ENCODE measurements at places on chromosomes 13 and 19.
A peak's percentile ranks its signal among the peaks of the same experiment; 100 is the strongest.

DNA sequence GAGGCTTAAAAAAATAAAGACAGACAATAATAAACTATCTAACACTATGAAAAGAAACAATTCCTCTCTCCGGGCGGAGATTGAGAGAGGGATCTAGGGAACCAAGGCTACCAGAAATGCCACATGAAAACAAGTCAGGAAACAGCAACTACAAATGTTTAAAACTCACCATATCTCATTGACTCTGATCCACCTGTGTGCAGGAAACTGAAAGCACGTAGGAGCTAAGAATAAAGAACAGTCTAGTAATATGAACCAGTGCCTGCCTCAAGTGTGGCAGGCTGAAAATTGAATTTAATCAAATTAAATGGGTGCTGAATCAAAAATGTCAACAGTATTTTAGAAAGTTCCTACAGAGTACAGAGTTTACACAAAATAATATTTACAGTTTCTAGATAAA lies 1701.0 kb downstream of the SLITRK5 start:
- DNase-seq, result no peak

- DNase-seq, result peak; percentile 58
Measured at GRCh38 chr13:109868578-109869311, 82.4 kb upstream of the IRS2 start.

DNA sequence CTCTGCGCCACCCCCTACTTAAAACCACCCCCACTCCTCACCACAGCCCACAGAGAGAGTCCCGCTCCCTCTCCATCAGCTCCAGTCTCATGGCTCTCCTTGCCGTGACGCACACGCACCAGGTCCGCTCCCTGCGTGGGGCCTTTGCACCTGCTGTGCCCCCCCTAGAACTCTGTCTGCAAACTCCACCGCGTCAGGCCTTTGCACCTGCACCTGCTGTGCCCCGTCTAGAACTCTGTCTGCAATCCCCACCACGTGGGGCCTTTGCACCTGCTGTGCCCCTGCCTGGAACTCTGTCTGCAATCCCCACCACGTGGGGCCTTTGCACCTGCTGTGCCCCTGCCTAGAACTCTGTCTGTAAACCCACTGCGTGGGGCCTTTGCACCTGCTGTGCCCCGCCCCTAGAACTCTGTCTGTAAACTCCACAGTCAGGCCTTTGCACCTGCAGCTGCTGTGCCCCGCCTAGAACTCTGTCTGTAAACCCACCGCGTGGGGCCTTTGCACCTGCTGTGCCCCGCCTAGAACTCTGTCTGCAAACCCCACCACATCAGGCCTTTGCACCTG lies 4.2 kb downstream of the SHC2 start:
- no peak for DNase-seq

GRCh38 chr13:112893570-112894422 lies 75.2 kb upstream of the MCF2L start:
- peak; percentile 23 for DNase-seq

GRCh38 chr19:6498294-6499036 lies 3.6 kb downstream of the TUBB4A start:
- no peak for DNase-seq

DNA sequence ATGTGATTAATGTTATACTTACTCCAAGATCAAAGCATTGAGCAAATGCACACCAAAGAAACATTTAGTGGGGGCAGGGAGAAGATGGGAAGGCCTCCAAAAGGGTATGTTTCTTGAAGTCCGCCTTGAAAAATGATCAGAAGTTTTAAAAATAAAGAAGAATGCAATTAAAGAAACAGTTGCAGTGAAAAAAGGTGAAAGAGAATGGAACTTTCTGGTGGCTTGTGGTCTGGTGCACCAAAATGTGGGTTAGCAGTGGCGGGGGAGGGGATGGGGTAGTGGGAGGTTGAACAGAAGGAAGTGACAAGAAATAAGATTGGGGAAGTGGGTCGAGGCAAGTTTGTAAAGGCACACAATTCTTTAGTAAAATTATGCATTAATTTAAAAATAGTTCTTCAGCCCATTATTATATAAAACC lies 2.5 kb downstream of the LCP1 start:
- DNase-seq, result no peak

DNA sequence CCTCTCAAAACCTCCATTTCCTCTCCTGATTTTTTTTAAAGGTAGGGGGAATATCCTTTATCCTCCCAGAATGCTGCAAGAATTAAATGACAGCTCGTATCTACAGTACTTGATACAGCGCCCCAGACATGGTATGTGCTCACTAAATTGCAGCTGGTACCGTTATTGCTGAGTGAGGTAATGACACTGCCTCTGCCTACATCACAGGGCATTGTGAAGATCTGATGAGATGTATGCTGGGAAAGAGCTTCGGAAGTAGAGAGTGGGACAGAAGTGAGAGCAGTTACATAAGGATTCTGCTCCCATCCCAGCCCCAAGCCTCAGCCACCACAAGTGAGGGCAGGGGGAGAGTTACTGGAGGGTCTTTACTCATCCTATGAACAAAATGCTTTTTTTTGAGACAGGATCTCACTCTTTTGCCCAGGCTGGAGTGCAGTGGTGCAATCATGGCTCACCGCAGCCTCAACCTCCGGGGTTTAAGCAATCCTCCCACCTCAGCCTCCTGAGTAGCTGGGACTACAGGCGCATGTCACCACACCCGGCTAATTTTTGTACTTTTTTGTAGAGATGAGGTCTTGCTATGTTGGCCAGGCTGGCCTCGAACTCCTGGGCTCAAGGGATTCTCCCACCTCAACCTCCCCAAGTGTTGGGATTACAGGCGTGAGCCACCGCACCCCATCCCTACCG lies 1.7 kb upstream of the FKRP start:
- no peak for DNase-seq

- no peak for DNase-seq
Measured at GRCh38 chr13:28548872-28549271, 53.9 kb upstream of the FLT1 start.

DNA sequence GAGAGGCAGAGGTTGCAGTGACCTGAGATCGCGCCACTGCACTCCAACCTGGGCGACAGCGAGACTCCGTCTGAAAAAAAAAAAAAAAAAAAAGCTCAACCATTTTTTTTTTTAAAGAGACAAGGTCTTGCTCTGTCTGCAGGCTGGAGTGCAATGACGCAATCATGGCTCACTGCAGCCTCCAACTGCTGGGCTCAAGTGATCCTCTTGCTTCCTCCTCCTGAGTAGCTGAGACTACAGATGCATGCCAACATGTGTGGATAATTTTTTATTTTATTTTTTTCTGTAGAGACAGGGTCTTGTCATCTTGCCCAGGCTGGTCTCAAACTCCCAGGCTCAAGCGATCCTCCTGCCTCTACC lies 10.3 kb downstream of the EHD2 start:
- peak; percentile 89 for DNase-seq

GRCh38 chr13:77779552-77780272 lies 82.2 kb downstream of the SLAIN1 start:
- peak; percentile 77 for DNase-seq

GRCh38 chr13:72875233-72875632 lies 93.3 kb downstream of the PIBF1 start:
- DNase-seq, result no peak

- no peak for DNase-seq
Measured at GRCh38 chr13:61918841-61919240, 503.2 kb upstream of the PCDH20 start.

- DNase-seq, result no peak
Measured at GRCh38 chr13:44768239-44768638, 192.1 kb upstream of the TSC22D1 start.

GRCh38 chr19:48806518-48806817 lies 4.4 kb downstream of the BCAT2 start:
- no peak for DNase-seq

DNA sequence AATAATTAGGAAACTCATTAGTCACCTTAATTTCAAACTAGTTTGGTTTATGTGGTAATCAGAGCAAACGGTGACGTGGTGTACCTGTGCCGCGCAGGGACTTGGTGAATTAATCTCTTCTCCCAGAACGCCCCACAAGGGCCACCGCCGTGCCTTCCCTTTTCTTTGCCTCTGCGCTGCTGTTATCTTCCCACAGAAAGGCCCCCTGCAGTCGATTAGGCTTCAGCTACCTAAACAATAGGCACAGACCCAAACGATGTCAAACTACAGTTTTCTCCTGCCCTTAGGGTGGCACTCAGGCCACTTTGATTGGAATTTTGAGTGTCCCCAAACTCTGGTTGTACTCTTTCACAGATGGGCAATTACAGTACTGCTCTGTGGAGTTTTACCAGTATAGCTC lies 115.5 kb downstream of the GGACT start:
- no peak for DNase-seq

DNA sequence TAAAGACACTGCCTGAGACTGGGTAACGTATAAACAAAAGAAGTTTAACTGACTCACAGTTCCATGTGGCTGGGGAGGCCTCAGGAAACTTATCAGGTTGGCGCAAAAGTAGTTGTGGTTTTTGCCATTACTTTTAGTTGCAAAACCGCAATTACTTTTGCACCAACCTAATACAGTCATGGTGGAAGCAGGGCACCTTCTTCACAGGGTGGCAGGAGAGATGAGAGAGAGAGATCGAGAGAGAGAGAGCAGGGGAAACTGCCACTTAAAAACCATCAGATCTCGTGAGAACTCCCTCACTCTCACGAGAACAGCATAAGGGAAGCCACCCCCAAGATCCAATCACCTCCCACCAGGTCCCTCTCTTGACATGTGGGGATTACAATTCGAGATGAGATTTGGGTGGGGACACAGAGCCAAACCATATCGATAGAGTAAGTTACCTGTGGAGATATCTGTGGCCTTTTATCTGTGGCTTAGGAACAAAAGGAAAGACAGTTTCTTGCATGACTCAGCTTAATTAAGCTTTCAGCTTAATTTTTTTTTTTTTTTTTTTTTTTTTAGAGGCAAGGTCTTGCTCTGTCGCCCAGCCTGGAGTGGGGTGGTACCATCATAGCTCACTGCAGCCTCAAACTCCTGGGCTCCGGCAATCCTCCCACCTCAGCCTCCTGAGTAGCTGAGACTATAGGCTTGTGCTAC lies 7.6 kb upstream of the CABP5 start:
- no peak for DNase-seq

GRCh38 chr13:48749144-48749543 lies 95.4 kb downstream of the CYSLTR2 start:
- peak; percentile 85 for DNase-seq

DNA sequence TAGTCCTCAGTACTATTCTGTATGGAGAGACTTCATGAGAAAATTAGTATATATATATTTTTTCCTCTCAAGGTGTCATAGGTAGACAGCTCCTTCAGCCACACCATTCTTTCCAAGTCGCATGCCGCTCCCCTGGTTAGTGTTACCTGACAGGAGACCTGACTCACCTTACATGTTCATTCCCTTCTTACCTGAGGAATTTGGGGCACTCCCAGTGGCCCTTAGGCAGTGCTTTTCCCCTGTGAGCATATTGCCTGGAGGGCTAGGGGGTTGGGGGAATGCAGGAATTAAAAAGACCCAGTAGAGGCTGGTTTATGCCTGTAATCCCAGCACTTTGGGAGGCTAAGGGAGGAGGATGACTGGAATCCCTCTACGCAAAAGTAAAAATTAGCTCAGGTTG lies 9.0 kb upstream of the ACTN4 start:
- DNase-seq, result peak; percentile 79

DNA sequence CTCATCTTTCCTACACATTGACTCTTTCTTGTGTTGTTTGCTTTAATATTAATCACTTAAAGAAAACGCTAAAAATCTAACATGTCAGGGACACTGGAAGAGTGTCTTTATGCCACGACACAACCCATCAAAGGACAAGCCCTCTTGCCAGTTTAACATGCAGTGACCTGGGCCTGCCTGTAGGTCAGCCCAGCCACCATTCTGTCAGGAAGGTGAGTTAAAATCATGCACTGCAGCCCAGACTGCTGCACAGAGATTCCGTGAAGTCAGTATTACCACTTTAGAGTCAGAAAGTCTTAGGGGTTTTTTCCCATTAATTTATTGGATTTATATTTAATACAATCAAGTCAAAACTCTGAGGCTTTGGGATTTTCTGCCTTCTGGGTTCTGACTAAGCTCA lies 58.0 kb downstream of the TNFRSF19 start:
- DNase-seq, result no peak

- DNase-seq, result no peak
Measured at GRCh38 chr13:98609756-98610155, 32.8 kb upstream of the STK24 start.

Data from epithelial cell of esophagus (primary cell).